ENCODE measurements at places on chromosomes 7 and 10. TPM values are rescaled to one million over a fixed set of nuclear protein-coding genes. Genes with fewer than 3 reads are reported as not detected.

TMEM176A gene
- under 0.01 TPM for total RNA-seq

CYP2C19 gene
- not detected for total RNA-seq

PLAC9 gene
- 24.6 TPM for total RNA-seq

HOXA3 gene
- not detected for total RNA-seq
